ENCODE measurements at places on chromosomes 1 and 21.

DNA sequence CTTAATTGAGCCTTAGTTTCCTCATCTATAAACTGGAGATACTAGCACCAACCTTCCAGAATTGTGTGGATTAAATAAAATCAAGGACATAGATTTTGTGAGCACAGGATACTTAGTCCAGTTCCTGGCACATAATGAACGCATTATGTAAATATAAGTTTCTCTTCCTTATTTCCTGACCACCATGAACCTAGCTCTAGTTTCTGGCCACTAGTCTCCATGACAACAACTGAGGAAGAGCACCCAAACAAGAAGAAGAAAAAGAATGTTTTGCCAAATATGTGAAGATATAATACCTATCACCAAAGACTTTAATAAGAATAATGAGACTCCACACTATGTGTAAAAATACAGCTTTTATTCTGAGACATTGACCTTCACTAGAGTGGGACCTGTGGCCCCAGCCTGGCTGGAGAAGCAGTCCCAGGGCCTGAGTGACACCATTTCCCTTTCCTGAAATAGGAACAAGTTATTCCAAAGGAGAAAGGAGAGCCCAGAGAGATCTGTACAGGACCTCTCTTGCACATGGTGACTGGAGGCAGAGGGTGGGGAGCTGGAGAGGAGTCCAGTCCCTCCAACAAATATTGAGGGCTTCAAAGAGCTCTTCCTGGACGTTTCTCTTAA lies 940 bp upstream of the USF1 start:
- DNase-seq: no peak

GRCh38 chr1:220873868-220874655 lies 5.2 kb upstream of the HLX start:
- DNase-seq: no peak

DNA sequence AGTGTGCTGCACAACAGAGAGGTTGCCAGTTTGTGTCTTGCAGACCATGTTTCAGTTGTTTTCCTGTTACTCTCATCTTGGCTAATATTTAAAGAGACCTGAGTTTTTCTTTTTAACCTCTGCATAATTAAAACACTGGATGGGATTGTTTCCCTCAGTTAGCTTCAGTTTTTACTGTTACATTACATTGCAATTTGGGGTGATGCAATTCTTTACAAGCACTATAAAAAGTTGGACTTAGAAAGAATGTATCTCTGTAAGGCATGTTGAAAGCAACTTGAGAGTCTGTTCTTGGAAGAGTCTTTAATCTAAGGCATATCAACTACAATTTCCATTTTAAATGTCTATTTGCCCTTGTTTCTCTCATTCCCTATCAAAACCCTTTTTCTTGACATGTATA lies 99.1 kb downstream of the DNM3 start:
- DNase-seq: no peak

DNA sequence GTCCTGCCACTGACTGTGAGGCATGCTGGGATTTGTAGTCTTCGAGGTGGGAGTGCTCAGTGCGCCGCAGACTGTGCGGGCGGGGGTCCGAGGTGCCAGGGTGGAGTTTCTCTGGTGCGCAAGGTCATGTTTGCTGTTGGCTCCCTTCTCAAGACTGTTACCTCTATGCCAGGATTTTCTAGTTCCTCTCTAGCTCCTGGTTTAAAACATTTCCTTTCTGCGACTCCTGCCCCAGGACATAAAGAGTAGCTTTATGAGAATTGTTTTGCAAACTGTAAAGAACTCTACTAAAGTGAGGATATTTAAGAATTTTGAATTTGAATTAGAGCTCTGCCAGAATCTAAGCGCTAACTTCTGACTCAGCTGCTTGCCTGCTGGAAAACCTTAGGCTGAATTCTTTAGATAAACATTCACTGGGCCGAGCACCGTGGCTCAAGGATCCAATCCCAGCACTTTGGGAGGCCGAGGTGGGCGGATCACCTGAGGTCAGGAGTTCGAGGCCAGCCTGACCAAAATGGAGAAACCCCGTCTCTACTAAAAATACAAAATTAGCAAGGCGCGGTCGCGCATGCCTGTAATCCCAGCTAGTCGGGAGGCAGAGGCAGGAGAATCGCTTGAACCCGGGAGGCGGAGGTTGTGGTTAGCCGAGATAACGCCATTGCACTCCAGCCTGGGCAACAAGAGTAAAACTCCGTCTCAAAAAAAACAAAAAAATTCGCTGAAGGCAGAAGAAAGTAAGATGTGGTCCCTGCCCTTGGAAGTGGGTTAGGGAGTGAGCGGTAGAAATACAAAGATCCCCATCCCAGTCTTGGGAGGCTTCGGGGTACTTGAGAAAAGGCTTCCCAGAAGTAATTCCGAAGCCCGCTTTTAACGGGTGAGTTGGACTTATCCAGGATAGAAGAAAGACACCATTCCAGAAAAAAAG lies 992 bp upstream of the USP48 start:
- DNase-seq: no peak

DNA sequence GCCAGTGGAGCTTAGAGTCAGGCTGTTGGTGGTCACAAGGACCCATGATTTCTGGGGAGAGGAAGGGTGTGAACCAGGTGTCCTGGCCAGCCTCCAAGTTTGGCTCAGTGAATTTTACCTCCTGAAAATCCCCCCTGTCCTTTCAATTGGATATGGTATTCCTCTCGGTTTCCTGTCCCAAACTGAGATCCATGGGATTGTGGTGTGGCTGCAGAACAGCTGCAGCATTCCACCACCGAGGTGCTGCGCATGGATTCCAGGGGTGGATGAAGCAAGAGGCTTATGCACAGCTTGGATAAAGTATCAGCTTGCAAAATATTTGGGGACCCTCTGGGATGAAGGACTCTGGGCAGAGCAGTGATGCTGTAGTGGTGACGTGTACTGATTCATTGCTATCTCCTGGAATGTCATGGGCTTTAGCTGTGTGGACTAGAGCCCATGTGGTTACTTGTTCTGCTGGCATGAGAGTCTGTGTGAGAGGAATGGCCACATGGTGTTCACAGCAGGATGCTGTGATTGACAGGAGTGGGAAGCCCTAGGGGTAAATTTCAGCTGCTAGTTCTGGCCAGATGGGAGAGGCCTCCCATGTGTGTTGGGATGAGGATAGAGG lies 148.7 kb upstream of the SPAG17 start:
- no peak for DNase-seq

DNA sequence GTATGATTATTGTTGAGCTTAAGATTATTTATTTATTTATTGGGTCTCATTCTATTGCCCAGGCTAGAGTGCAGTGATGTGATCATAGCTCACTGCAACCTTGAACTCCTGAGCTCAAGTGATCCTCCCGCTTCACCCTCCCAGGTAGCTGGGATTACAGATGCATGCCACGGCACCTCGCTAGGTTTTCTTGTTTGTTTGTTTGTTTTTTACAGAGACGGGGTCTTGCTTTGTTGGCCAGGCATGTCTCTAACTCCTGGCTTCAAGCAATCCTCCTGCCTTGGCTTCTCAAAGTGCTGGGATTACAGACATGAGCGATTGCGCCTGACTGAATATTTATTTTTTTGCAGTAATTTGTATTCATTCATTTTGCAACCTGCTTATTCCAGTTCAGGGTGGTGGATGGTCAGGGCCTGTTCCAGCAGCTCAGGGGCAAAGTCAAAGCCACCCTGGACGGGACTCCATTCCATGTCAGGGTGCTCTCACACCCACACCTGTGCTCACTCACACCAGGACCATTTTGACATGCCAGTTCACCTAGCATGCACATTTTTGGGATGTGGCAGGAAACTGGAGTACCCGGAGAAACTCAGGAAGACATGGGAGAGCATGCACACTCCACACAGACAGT lies 29.6 kb upstream of the RASAL2 start:
- DNase-seq: no peak

- DNase-seq: no peak
These were observed 3.4 kb upstream of the ZP4 start for GRCh38 chr1:237894131-237894530.

DNA sequence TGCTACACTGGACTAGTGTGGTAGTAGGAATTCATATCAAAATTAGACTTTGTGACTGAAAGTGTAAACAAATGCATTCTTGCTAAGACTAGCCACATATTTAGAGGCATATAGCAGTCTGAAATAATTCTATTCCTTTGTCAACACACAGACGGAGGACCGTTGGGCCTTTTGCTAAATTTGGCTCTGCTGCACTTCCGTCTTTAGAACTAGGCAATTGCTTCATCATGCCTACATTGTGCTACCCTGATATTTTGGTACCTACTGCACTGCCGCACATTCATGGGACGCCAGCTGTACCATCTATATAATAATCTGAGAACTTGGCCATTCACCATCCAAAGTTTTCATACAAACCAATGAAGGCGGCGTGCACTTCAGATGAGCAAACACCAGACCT lies 346.8 kb downstream of the KIF26B start:
- DNase-seq: no peak

GRCh38 chr21:21233051-21233450 lies 234.8 kb downstream of the NCAM2 start:
- no peak for DNase-seq

DNA sequence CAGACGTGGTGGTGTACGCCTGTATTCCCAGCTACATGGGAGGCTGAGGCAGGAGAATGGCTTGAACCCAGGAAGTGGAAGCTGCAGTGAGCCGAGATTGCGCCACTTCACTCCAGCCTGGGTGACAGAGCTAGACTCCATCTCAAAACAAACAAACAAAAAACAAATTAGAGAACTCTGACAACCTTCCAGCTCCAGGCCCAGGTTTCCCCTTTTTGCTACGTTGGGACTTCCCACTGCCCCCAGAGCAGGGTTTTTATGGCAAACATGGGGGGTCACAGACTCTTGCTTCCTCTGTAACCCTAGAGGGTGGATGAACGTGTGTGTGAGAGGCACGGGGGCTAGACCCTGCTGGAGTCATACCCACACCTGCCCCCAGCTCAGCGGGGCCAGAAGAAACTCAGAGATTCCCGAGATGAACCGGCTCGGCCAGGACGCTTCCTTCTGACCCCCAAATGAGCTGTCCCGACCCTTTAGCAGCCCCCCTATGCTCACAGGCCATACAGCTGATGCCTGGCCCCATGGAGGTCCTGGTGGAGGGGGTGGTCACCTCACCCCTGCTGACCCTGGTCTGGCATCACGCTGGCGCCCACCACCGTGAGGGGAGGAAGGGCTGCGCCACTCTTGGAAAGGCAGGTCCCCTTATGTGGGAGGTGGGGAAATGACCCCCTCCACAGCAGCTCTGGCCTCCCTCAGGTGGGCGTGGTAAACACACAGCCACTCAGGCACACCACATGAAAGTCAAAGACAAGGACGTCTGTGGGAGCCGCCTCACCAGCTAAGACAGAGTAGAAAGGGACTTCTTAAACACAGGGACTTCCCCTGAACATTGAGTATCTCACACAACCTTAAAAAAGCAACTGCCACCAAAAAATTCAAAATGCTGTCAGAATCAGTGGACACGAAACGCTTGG lies 7.1 kb downstream of the GPR157 start:
- DNase-seq: no peak

DNA sequence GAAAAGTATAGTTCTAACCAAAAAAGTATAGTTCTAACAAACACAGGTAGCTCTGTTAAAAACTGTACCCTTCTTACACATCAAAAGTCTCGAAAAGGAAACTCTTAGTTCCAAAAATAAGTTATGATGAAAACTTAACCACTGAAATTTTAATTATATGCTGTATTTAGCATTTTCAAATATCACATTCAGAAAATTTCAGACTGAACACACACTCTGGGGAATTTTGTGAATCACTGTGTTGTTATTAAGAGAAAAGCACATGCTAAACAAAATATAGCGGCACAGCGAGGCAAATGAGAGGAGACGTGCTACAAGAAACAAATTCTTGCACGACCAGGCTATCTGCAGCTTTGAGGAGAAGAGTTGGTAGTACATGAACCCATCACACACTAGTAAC lies 30.4 kb downstream of the VAV3 start:
- DNase-seq: no peak

- no peak for DNase-seq
These were observed at the start of gene UMODL1 for GRCh38 chr21:42071146-42071737. Gene UMODL1, plus strand, starts transcription at chr21:42071317. Its CDS starts 0 bp downstream, at chr21:42071317.

GRCh38 chr1:221444346-221444745 lies 297.5 kb downstream of the DUSP10 start:
- DNase-seq: no peak

DNA sequence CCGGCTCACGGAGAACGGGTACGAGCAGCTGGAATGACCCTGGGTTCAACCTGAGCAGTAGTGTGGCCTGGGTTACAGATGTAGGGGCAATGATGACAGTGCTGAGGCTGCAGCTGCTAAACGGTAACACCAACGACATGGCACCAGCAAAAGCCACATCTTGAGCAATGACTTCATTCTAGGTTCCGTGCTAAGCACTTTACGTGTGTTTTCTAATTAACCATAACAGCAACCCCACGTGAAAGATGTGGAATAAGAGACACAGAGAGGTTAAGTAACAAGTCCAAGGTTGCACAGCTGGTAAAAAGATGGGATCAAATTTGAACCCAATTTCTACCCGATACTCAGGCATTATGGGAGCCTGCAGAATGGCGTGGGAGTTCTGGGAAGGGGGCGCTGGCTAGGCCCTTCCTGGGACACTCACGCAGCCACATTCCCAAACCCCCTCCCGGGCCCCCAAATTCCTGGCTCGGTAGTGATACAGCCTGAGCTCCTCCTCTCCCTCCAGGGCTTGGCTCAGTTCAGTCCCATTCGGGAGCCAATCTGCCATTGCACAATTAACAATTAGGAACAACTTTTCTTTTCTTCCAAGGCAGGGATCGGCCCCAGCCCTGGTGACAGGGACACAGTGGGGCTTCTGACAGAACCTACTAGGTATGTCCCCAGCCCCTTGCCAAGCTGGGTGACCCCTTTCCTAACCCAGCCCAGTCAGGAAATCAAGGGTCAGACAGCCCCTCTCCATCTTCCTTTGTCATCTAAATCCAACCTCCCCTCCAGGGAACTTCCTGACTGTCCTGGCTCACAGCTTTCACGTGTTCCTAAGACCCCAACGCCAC lies 23.8 kb upstream of the ECE1 start:
- DNase-seq: no peak

GRCh38 chr1:13478692-13479091 lies 35.1 kb downstream of the LRRC38 start:
- no peak for DNase-seq

DNA sequence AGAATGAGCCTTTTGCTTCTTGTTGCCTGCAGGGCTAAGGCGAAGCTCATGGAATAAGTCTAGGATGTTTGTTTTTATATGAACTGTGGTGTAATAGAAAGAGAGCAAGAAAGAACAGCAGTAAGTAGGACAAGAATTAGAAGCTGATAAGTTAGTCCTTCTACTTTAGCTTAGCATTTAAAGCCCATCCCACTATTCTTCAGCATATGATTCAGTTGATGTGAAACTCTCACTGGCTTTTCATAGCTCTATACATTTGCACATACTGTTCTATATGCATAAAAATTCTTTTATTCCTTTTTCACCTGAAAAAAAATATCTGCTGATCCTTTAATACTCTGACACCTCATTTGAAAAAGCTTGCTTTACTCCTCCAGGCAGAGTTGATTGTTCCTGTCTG lies 712.0 kb downstream of the USP25 start:
- no peak for DNase-seq

- DNase-seq: no peak
These were observed 9.2 kb downstream of the ZBTB48 start for GRCh38 chr1:6588893-6589520.

- no peak for DNase-seq
These were observed 9.8 kb upstream of the KCNQ4 start for GRCh38 chr1:40773748-40774265.
